ENCODE measurements at places on chromosomes 11 and 22.

DNA sequence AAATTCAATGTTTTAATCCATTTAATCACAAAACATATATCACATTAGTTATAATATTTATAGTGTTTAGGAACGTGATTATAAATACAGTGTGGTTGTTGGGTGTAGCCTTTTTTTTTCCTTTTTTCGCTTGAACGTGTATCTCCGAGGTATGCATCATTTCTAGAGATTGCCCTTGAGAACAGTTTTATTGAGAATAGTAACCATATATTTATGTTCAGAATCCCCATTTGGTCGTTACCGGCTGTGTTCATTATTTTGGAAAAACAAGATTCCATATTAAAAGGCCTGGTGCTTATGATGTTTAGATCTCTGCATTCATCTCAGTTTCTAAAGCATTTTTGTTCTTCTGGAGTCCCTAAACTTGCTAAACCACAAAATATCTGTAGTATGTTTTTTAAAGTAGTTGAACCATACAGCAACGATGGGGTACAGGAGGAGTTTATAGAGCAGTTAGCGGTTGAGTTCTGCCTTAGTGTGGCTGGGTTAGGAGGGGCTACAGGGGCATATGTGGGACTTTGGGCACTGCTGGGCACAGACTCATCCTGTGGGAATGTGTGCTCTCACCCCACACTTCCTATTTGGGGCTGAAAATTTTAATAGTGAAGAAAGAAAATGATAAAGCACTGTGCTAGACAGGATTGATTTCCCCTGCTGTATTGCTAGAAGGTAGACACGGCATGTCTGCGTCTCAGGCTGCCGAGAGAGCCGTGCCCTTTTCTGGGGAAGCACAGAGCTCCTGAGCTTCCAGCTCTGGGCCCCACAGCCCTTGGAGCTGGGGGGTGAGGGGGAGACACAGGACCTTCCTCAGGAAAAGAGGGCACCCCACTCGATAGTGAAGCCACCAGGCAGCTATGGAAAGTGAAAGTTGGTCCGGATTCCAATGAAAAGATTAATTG lies 81.5 kb upstream of the PPARA start:
- DNase-seq, result peak; percentile 88

GRCh38 chr11:78742430-78742829 lies 167.8 kb upstream of the NARS2 start:
- DNase-seq, result no peak

DNA sequence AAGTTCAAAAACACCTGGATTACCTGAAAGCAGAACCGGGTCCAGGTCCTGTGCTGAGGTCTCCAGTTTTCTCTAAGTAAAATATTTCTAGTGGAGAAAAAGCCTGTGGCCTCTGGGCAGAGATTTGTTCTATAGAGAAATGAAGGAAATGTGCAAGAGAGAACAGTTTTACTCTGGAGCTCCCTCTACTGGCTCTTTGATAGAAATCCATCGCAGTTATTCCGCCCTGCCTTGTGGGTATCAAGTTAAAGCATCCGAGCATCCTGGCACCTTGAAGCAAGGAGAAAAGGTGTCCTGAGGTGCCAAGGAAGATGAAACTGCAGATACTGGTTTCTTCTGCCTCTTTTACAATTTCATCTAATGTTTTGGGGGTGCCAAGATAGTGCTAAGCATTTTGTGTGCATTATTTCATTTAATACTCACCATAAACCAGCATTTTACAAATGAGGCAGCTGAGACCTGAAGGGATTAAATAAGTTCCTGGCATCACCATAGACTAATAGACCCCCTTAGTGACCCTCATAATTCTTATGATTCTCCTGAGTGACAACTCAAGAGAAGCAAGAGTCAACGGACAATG lies 113.1 kb upstream of the HSD17B12 start:
- DNase-seq, result peak; percentile 64

- no peak for DNase-seq
Observed at GRCh38 chr11:110160016-110160415, 66.8 kb downstream of the ZC3H12C start.

DNA sequence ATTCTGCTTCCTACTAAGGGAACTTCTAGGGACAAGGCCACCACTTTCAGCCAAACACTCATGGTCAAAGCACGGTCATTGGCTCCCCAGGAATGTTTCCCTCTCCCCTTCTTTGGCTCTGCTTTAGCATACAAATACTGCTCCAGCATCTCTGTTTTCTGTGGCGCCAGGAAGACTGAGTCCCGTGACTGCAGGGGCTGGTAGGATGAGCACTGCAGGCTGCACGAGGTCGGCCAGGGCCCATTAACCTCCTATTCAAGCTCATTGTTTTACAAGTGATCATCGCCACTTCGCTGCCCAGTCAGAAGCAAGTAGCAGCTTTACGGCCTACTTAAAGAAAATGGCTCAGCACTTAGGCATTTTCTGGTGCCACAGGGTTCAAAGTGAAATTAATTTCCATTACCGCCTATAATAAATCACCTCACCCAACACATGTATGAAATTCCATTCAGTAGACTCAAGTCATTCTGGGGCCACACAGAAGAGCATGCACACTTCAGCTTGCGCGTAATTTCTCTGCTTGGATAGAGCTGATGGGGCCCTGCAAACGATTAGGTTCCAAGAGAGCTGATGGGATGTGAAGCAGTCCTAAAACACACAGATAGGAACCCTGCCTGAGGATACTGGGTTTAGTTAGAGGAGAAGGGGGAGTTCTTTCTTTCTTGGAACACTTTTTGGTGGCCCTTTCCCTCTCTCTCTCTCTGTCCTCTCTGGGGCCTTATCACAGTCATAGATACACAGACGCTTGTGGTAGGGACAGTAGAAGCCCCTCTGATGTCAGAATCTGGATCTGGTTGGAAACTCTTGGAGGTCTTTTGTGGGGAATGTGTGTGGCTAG lies 173.7 kb downstream of the KIF18A start:
- no peak for DNase-seq

GRCh38 chr11:102449651-102450570 lies 2.7 kb downstream of the TMEM123 start:
- no peak for DNase-seq

GRCh38 chr11:78420796-78421209 lies 3.2 kb upstream of the GAB2 start:
- DNase-seq, result no peak

GRCh38 chr11:95593111-95593510 lies 196.5 kb downstream of the FAM76B start:
- DNase-seq, result no peak

- no peak for DNase-seq
Observed at GRCh38 chr11:84071851-84072250, 785.7 kb upstream of the CCDC90B start.

GRCh38 chr11:131037873-131038272 lies 121.6 kb upstream of the SNX19 start:
- no peak for DNase-seq

DNA sequence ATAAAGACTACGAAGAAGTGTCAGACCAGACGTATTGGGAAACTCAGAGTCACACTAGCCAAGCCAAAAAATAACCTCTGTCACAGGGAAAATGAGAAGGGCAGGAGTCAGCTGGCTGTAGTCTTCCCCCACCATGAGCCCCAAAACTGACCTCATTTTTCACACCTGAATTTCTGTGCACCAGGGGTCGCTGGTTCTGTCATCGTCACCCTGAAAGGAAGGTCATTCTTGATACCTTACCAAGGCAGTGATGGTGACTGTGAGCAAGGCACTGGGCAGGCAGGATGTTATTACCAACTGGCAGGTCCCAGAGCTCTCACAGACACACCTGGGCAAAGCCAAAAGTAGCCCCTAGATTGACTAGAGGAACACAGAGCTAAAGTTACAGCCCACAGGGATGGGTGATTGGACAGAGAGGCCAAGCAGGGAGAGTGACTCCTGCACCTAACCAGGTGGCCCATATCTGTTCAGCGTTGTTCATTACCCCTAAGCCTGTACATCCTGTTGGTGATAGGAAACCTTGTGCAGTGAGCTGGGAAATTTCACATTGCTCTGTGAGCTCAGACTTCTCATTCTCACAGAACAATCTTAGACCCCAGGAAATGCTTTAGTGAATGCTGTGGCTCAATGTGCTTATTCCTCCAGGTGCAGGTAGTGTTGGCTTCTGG lies 32.3 kb upstream of the OR56A1 start:
- no peak for DNase-seq
